Gastroesophageal sphincter (tissue), 4 donors: ENCODE measurements at places on chromosomes 2 and 18.

DNA sequence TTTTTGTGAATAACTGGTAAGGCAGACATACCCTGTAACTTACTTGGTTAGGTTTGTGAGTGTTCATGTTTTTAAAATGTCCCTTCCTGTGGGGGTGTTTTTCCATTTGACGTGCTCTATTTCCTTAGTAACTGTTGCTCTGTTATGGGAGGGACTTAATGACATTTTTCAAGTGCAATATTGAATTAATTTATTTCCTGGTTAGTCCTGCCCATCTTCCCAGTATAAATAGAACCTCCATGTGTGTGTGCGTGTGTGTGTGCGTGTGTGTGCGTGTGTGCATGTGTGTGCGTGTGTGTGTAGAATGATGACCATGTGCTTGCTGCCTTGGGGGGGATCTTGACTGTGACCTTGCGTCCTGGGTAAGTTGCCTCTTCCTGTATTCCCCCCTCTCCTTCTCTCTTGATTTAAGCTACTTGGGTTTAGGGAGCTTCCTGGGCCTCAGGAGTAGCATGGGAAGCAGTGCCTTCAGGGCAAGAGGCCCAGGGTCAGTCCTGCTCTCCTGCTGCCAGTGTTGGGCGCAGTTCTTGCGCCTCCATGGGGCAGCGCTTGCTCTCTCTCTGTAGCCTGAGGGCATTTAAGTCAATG is 163.9 kb downstream of the LDLRAD4 start:
- ATAC-seq, result peak; percentile 76

DNA sequence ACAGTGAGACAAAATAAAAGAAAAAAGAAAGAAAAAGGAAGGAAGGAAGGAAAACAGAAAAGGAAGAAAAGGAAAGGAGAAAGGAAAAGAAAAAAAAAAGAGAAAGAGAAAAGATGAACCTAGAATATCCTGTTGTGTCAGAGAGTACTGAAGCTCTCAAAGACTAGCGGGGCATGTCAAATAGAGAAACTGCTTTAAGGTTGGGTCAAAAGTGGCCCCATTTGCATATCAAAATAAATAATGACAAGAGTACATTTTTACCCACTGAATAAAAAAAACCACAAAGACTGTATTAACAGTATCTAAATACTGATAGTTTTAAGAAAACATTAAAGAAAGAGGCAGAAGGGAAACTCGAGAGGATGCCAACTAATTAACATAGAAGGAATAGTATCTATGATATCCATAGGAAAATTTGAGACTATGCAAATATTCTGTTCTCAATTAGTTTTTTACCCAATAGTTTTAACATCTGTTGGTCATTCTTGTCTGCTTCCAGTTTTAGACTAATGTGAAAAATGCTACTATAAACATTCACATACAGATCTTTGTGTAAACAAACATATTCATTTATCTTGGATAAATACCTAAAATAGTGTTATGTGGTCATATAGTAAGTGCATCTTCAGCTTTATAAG is 53.2 kb downstream of the SFXN5 start:
- ATAC-seq, result no peak

DNA sequence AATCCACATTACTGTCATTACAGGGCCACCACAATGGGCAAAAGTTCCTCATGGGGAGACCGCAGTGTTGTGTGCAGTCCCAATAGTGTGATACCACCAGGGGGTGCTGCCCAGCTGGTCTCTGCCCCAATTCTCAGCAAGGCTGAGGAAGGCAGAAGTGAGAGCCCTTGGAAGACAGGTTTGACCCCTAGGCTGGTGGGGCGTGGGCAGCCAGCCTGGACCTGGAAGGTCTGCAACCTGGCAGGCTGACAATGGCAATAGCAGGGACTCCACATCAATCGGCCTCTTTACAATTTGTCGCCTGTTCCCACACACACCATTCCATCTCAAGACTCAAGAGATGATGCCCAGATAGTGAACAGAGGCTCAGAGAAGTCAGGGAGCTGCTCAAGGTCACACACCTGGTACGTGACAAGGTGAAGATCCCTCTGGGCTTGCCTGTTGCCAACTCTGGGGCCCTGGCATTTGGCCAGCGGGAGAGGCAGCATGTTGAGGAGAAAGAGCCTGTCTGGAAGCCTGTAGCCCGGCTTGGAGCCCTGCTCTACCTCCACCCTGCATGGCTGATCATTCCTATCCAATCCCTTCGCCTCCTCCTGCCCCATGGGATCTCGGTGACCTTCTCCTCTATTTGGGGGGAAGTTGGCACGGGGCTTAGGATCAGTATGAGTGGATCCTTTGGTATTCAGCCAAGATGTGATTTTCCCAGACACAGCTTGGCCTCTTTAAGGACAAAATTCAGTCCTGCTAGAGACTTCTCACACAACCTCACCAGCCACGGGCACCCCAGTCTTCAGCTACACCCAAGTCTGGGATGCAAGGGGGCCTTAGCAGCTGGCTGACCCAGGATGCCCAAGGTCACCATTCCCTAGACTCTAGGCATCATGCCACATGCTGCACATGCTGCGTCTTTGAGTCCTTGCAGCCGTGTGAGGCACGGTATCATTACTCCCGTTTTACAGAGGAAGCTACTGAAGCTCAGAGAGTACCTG is 2.9 kb upstream of the ATOH8 start:
- ATAC-seq, result peak; percentile 30

GRCh38 chr2:105919826-105920225 is 175.1 kb downstream of the NCK2 start:
- ATAC-seq, result no peak

DNA sequence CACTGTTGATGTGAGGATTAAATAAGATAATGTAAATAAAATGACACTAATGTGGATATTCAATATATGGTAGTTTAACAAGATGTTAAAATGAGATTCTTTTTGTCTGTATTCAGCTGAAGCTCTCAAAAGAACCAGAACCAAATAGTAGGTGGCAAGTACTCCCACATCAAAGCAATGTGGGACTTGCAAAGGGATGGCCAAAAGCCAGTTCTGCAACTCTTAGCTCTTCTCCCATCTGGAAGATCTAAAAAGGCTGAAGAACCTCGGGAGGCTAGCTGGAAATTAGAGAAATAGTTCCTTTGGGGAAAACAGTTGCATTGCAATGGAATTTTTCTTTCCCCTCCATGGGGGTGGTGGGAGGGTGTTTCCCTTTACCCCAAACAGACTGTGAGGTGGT is 48.7 kb downstream of the FBXO48 start:
- no peak for ATAC-seq

- peak; percentile 7 for ATAC-seq
Observed at GRCh38 chr2:126656431-126657147, 631 bp downstream of the GYPC start.

DNA sequence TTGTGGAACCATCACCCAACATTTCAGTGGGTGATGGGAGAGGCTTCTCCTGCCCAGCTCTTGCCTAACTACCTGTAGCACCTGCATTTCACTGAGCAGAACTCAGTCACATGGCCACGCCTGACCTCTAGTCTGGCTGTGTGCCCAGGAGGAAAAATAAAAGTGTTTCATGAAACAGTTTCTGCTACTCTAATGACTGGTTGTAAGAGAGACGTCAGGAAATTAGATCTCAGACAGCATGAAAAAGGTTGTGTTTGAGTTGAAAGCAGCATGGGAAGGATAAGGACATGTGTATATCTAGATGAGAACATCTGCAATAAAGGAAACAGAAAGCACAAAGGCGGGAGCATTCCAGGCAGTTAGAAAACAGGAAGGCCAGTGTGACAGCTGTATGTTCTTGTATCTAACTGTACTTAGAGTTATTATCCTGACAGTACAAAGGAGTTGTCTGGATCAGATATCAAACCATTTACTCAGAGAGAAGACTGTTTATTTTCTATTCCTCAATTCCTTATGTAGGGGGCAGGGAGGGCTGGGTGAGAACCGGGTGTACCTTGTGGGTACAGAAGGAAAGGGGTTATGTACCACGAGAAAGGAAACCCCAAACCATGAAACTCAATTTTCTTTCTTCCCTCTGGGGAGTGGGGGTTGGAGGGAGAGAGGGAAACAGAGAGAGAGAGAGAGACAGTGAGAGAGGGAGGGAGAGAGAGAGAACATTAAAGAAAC is 307.4 kb upstream of the VWC2L start:
- ATAC-seq, result no peak

DNA sequence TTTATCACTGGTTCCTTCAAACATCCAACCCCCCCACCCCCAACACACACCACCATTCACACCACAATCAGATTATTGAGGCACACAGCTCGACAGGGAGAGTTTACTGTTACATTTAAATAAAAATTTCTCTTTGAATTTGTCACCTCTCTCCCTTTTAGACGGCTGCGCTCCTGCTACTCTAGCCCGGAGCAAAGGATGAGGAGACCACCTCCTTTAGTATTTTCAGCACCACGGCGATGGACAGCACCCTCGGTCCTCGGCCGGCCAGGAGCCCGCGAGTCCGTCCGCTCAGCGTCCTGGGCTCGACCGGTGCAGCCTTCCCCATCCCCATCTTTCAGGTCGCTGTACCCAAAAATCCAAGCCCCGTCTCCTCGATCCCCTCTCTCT is 892 bp downstream of the CELF4 start:
- ATAC-seq, result peak; percentile 63

- no peak for ATAC-seq
Observed at GRCh38 chr2:37919631-37920032, 5.5 kb upstream of the RMDN2 start.

DNA sequence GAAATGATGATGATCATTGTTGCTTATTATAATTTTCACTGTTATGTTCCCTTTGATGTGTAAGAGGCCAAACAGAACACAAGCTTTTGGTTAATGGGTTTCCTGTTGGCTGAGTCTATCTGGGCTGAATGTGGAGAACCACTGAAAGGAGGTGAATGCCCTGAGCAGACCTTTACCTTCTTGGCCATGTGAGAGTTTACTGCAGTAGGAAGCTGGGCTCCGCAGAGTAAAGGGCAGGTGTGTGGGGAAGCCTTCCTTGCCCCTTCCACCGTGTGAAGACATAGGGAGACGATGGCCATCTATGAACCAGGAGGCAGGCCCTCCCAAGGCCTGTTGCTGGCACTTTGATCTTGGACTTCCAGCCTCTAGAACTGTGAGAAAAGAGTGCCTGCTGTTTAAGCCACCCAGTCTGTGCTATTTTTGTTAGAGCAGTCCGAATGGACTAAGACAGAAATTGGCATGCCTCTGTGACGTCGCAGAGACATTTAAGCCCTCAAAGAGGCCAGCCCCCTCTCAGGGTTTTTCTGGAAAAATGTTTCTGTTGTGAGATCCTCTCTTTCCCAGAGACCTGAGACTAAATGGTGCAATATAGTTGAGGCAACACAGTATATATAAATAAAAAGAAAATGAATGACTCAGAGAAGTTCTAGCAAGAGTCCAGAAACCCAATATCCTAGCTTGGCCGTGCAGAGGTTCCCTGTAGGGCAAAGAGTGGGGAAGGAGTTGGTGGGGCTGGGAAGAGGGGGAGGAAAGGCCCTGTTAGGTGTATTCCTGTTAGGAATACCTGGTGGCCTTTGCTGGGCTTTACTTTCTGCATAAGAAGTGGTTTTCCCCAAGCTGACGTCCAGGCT is 121.9 kb upstream of the LGALSL start:
- ATAC-seq, result no peak

DNA sequence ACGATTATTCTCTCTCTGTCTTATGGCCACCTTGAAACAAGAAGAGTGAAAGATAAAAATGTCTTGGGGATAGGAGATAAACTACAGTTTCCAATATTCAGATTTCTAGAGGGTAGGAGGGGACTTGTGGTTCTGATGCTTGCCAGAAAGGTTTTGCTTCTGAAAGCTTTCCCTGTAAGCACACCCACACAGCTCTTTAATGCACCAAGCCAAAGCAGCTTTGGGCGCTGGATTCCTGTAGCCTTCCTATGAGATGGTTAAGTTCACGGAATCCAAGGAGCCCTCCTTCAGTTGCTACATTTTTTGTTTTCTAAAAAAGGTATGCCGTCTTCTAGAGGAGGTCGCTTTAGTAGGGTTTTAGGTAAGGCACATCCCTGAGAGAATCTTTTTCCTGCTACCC is 4.9 kb downstream of the LRRTM1 start:
- no peak for ATAC-seq

DNA sequence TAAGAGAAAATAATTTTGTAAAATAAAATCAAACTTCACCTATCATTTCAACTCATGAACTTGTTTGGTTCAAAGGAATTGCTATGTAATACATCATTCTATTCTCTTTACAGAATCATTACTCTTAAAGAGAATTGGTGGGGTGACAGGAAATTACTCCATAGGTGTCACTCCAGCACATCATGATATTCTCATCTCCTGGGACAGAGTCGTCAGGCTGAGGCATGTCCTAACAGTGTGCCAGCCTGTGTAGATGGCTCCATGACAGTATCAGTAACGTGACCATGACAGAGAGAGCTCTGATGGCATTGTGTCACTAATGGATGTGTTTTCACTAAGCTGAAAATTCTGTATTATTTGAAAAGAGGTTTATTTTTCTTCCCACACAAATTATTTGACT is 13.9 kb downstream of the SPATS2L start:
- no peak for ATAC-seq

- no peak for ATAC-seq
Observed at GRCh38 chr2:120716641-120717585, 18.8 kb upstream of the GLI2 start.

DNA sequence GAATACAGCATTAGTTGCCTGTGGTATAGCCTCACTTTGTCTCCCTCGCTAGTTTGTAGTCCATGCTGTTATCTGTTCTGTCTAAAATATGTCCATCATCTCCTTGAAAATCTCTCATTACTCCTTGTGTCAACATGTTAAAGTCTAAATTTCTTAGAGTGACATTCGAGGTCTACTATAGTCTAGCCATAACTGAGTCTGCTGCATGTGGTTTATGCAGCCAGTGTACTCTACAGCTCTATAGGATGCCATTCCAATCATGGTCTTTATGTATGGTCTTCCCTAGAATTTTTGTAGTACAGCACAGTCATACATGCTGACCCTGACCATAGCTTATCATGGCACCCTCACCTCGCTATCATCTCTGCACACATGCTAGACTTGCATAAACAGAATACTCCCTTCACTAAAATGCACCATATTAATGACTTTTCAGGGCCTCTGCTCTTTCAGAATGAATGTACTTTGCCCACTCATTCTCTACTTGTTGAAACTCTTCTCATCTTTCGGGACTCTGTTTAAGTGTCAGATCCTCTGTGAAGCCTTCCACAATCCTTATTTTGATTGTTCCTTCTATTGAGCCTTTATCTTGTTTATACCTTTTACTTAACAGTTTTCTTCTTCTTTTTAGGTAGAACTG is 12.8 kb downstream of the TANK start:
- ATAC-seq, result no peak

GRCh38 chr2:15577071-15577735 is 14.5 kb upstream of the DDX1 start:
- ATAC-seq, result peak; percentile 81

DNA sequence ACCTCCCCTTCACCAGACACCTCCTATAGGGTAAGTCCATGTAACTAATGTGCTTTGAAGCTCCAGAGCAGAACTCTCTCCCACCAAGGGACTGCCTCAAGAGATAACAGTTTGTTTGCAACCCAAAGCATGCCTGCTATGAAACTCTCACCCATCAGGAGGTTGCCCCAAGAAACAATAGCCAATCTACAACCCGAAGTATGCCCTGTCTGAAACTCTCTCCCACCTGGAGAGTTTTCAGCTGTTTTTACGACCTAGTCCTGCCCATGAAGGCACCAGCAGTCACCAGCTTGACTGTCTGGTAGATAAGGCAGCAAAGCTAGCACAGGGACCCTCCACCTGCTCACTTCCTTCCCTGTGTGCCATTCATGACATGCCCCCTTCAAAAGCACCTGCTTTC is 533.9 kb upstream of the CRIM1 start:
- ATAC-seq, result no peak

GRCh38 chr18:51480407-51481261 is 283.2 kb upstream of the MEX3C start:
- ATAC-seq, result no peak
